ENCODE measurements at places on chromosomes 7 and 10.

DNA sequence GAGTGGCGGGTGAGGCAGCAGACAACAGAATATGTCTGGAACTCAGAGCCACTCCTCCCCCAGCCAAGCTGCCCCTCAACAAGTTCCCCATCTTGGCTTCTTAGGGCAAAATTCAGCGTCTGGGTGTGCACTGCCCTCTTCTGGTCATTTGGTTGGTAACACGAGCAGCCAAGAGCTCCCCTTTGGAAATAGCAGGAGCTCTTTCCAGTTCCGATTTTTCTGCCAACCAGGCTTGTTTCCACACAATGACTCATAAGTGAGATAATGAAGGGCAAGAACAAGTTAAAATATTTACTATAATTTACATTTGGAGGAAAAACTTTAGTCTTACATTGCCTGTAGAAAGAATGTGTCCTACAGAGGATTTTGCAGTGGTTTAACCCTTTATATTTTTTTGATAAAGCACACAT is 70.5 kb downstream of the ADCYAP1R1 start:
- no peak for DNase-seq

DNA sequence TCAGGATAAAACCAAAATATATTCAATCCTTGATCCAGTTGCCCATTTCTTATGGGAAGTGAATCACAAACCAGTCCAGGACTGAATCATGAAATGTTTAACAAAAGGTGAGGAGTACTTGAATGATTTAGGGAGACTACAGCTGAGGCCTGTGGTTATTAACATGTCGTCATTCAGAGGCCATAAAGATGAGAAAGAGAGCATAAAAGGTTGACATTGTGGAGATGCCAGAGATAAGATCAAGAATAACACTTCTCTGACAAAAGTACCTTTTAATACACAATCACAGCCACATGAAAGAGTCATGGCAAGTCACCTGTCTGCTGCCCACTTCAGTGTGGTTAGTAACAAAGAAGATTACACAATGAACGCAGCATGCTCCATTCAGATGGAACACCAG is 1195.7 kb upstream of the SORCS1 start:
- DNase-seq: no peak

- DNase-seq: no peak
Observed at GRCh38 chr7:90657481-90657880, 61.4 kb downstream of the CDK14 start.

DNA sequence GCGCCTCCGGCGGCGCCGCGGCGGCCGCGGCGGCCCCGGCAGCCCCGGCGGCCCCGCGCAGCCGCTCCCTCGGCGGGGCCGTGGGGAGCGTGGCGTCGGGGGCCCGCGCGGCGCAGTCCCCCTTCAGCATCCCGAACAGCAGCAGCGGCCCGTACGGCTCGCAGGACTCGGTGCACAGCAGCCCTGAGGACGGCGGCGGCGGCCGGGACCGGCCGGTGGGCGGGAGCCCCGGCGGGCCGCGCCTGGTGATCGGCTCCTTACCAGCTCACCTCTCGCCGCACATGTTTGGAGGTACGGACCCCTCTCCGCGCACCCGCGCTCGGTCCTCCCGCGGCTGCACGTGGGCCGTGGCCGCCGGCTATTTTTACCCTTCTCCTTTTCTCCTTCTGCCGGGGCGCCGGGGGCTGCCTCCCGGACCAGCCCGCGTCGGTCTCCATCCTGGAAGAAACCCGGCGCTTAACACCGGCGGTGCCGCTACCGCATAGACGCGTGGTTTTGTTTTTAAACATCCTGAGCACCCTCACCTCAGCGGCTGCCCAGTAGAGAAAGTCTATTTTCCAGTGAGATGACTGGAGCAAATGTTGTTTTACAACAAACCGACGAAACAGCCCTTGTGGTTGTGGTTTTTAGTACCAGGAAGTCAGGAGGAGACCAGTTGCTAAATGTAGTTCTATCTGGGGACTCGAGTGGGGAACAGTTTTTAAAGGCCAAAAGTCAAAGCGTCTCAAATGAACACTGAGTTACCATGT is 1.3 kb downstream of the ZNRF2 start:
- DNase-seq: peak; percentile 31

DNA sequence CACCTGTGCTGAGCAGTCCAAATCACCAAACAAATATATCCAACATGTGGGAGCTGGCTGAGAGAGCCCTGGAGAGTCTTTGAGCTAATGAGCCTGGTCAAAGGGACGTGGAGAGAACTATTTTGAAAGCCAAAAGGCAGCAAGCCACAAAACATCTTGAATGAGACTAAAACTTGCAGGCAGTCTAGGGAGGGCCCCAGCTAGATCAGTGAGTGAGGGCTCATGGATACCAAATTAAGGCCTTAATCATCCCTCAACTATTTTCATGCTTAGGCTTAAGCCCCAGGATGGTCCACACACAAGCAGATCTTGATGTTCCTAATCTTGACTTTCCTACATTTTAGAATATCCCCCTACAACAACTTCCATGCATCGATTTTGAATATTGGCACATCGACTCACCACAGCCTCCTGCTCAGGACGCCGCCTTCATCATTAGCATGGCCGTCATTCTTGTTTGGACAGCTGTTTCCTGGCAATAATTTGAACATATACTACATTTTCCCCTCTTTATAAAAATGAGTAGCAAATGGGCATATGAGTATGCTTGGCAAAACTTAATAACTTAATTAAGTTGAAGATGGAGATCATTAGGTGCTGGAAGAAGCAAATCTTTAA is 86.9 kb upstream of the ADAM12 start:
- DNase-seq: no peak

- DNase-seq: no peak
Observed at GRCh38 chr7:31192986-31193385, 140.9 kb downstream of the ADCYAP1R1 start.

GRCh38 chr7:47893238-47893637 is 55.0 kb downstream of the PKD1L1 start:
- DNase-seq: no peak

GRCh38 chr7:128879939-128880746 is 17.5 kb downstream of the ATP6V1F start:
- DNase-seq: no peak

DNA sequence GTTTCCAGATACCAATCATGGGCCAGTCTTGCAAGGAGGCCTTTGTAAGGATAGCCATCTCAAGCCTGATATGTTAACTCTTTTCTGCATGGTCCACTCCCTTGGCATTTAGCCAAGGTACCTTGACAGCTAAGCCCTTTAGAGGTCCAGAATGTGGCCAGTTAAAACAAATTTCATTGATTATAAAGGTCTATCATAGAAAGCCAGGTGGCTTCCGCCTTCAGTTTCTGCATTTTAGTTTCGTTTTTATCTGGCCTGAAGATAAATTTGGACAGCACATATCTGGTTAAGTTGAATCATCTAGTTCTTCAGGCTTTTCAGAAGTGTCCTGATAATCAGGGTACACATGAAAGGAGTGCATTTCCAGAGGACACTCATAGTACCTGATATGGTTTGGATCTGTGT is 30.7 kb downstream of the ANKIB1 start:
- DNase-seq: no peak

- DNase-seq: no peak
Observed at GRCh38 chr7:129750501-129750900, 139.0 kb downstream of the NRF1 start.

- no peak for DNase-seq
Observed at GRCh38 chr10:51010977-51011376, 63.3 kb upstream of the PRKG1 start.

GRCh38 chr7:25084821-25085220 is 40.2 kb downstream of the CYCS start:
- no peak for DNase-seq

DNA sequence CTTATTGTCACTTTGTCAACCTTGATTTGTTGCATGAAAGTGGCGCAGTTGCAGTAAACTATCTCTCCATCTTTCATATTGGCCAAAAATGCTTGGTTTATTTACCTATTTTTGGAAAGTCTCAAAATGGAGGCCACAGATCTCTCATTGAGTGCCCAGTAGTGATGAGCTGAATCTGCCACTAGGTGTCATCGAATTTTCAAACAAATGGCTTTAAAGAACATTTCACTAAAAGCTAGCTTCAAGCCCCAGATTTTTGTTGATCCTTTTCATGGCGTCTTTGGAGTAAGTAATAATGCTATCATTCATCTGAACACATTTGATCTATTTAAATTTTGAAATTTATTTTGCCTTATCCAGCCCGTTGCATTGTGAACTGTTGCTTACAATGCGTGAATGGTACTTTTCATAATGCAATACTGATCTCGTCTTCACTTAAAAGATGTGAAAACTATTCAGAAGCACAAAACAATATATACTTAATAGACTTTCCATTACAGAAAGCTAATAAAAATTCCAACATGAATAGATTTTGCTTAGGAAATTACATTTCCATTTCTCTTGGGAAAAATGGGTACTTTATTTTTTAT is 236.2 kb downstream of the DNAJB9 start:
- no peak for DNase-seq

DNA sequence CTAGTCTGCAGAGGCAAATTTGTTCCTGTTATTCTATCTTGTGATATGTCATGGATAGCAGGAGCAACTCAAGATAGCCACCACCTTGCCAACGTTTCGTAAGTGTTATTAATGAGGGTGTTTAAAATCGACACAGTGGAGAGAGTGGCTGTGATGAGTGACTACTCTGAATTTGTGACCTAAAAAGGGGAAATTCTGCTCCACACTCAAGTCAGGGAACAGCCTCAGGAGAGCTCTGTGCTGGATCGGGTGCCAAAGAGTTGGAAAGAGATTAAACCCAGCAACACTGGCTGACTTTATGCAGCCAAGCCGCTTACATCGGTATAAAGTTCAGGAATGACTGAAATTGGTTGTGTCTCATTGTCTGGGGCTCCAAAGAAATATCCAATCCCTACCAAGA is 9.5 kb downstream of the TACC2 start:
- no peak for DNase-seq

- no peak for DNase-seq
Observed at GRCh38 chr10:130028465-130028819, 64.4 kb upstream of the EBF3 start.

DNA sequence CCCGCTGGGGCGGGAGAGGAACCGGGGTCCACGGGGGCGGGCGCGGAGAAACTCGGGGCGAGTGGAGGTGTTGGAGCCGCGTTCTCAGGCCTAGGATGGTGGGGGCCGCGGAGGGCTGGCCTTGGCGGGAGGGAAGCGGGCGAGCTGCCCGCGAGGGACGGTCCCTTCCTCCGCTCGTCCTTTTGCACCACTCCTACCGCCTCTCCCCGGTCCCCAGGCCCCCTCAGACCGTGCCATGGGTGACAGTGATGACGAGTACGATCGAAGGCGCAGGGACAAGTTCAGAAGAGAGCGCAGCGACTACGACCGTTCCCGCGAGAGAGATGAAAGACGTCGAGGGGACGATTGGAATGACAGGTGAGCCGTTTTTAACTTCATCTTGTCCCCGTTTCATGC is 451 bp downstream of the SRRT start:
- DNase-seq: no peak

- DNase-seq: no peak
Observed at GRCh38 chr7:2958416-2959102, 85.1 kb downstream of the CARD11 start.

DNA sequence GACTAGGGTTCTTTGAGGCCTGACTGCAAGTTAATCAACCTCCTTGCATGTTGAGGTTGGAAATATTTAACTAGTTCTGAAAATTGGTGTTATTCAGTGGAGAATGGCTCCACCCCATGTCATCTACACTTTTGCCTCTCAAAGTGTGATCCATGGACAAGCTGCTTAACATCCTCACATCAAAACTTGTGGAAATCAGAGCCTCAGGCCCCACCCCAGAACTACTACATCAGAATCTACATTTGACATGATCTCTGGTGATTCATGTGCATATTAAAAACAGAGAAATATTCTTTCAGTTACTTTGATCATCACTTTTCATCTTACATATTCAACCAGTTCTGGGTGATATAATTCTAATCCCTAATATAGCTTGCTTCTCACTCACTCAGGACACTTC is 632.9 kb downstream of the ARL4A start:
- DNase-seq: no peak

DNA sequence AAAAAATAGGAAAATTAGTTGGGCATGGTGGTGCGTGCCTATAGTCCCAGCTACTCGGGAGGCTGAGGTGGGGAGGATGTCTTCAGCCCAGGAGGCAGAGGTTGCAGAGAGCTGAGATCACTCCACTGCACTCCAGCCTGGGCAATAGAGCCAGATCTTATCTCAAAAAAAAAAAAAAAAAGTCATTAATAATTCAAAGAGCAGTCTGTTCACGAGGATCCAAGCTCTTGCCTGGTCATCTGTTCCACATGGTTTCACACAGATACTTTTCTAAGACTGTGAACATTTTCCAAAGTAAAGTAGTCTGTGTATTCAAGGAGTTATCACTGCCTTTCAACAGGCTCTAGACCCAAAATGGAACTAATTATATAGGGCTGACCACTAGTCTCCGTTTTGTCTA is 86.9 kb downstream of the ZNF277 start:
- DNase-seq: no peak

GRCh38 chr7:37032258-37032601 is 307.9 kb upstream of the AOAH start:
- no peak for DNase-seq

- no peak for DNase-seq
Observed at GRCh38 chr7:73470208-73470607, 36.6 kb downstream of the FZD9 start.

DNA sequence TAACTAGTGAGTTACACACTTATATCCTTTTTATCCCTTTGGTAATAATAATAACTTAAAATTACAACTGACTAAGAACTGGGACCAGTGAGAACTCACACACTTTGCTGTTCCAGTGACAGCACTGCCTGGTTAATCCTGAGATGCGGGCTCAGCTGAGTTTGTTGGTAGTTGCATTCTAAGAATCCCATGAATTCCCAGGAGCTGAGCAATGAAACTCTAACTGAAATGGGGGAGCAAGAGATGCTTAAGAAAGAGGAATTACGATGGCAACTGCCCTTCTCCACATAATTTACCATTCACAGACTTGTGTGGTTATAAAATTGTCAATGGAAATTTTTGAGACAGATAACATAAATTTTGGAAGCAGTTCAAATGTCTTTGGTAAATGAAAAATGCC is 659.4 kb downstream of the MAGI2 start:
- DNase-seq: no peak

- DNase-seq: no peak
Observed at GRCh38 chr7:34727464-34727995, 69.5 kb downstream of the NPSR1 start.

GRCh38 chr10:118080817-118081216 is 34.1 kb upstream of the RAB11FIP2 start:
- DNase-seq: no peak

DNA sequence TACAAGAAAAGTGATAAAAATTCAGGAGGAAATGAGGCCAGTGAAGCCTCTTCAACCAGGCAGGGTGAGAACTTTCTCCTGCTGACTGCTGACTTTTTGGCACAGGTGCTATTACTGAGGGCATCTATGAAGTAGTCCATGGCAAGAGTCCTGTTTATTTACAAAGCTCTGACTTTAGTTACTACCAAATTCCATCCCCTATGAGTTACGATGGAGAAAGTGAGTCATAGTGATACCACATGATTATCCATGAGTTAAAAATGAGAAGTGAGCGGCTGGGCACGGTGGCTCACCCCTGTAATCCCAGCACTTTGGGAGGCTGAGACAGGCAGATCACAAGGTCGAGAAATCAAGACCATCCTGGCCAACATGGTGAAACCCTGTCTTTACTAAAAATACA is 19.9 kb downstream of the CCDC3 start:
- DNase-seq: no peak

GRCh38 chr10:3782451-3783315 is 2.3 kb downstream of the KLF6 start:
- DNase-seq: no peak
